ENCODE measurements at places on chromosomes 5 and 9.

GRCh38 chr5:148163345-148163744 lies 5.0 kb upstream of the SPINK14 start:
- DNase-seq, result no peak

- no peak for DNase-seq
Observed at GRCh38 chr5:142170254-142170953, 61.8 kb downstream of the NDFIP1 start.

DNA sequence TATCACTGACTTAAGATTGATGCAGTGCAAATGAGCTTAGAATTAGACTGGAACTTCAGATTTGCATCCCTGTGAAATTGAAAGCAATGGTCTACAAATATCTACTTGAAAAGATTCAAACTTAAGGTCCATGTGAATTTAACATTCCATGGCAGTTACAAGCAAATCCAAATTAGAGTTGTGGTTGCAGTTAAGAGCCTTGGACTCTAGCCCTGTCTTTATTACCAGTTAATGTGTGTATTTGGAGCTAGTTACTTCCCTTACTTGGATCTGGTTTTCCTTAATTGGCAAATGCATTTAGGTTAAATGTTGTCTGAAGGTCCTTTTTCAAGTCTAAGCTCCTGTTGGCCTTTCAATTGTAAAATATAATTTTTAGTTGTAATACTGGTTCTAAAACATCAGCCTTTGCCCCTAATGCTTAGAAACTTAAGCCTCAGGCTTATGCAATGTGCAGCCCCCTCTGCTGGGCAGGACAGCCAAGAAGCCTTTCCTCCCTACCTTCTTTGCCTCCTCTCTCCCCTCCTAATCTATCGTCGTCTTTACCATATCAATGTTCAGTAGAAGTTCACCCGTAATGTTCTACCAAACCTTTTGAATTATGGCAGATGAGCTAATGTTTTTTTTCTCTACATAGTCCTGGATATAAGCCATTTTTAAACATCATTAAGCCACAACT lies 59.5 kb downstream of the ERMP1 start:
- no peak for DNase-seq

- no peak for DNase-seq
Observed at GRCh38 chr5:112004867-112005622, 248.1 kb upstream of the NREP start.

- no peak for DNase-seq
Observed at GRCh38 chr9:127780126-127780885, 1.8 kb upstream of the SH2D3C start.

DNA sequence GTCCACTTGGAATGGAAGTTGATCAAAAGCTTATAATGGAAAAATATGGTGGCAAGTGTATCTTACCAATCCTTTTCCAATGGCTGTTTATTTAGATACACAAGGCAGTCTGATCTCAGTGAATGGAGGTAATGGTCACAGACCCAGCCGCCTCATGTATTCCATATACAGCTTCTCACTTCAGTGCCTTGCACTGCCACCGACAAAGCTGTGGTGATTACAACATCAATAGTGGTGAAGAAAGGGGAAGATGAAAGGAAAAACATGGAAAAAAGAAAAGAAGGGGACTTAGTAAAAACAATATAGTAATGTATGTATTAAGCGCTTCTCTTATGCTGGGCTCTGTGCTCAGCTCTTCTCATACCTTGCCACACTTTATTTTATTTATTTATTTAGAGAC lies 297.3 kb upstream of the RASA1 start:
- DNase-seq, result no peak

- DNase-seq, result no peak
Observed at GRCh38 chr5:108206707-108207106, 175.2 kb downstream of the FBXL17 start.

- DNase-seq, result no peak
Observed at GRCh38 chr5:175717837-175718236, 60.0 kb downstream of the HRH2 start.

DNA sequence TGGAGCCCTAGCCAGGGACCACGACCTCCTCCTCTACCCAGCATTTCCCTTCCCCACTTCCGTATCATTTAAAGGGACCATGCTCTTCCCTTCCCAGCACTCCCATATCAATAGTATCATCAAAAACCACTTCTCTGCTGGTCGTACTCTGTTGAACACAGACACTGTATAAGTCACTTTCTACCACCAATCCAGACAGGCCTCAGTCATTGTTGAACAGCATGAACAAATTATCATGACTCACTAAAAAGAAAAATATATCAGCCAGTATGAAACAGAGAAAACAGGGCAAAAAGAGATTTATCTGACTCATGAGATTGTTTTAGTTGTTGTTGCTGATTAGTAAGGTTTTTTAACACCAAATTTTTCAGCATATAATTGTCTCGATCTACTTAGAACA lies 89.8 kb downstream of the CDKN2A start:
- no peak for DNase-seq

- no peak for DNase-seq
Observed at GRCh38 chr9:87640385-87640795, 85.5 kb upstream of the CTSL start.

GRCh38 chr5:151775025-151775606 lies 3.4 kb downstream of the G3BP1 start:
- no peak for DNase-seq

GRCh38 chr9:7622481-7622880 lies 177.1 kb downstream of the DMAC1 start:
- no peak for DNase-seq

DNA sequence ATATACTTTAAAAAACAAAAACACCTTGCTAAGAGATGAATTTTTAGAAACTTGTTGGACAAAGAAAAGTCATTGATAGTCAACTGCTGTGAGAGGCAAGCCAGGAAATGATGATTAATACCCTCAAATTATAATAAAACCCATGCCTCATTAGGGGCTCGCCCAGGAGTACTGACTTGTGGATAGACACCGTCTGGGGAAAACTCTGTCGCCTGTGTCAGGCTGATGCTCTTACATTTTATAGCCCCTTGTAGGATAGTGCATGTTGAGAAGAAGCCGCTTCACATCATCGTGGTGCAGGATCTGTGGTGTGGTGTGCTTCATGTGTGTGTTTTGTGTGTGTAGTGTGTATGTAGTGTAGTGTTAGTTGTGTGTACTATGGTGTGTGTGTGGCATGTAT lies 39.1 kb downstream of the SYK start:
- no peak for DNase-seq

DNA sequence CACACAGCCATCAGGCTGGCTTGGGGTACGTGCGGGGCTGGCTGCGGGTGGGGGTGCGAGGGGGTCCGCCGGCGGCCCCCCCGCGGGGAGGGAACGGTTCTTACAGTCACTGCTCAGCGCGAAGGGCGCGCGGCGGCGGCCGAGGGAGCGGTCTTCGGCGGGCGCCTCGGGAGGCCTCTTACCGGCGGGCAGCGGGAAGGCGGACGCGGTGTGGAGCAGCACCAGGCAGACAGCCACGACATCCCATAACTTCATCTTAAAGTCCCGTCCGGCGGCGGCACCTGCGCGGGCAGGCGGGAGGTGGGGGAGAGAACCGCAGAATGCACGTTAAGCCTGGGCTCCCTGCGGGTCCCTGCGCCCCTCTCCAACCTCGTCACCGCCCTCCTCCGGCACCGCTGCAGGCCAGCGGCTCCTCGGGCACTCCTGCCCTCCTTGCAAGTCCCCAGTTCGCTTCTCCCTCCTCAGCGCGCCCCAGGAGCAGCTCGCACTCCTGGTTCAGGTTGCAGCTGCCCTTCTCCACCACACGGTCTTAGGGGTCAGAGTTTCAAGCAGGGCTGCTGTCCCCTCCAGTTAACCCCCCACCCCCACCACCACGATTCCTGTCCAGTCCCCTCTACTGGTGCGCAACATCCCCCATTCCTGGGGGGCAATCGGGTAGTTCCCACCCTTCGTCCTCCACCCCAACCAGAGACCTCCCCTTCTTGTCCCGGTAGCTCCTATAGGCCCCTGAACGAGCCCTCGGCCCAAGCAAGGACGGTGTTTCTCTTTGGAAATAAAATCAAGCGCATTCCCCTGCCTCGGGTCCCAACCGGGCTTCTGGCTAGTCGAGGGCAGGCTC lies 5.1 kb downstream of the GDNF start:
- no peak for DNase-seq

- DNase-seq, result no peak
Observed at GRCh38 chr5:170552621-170553115, 48.8 kb downstream of the KCNIP1 start.

DNA sequence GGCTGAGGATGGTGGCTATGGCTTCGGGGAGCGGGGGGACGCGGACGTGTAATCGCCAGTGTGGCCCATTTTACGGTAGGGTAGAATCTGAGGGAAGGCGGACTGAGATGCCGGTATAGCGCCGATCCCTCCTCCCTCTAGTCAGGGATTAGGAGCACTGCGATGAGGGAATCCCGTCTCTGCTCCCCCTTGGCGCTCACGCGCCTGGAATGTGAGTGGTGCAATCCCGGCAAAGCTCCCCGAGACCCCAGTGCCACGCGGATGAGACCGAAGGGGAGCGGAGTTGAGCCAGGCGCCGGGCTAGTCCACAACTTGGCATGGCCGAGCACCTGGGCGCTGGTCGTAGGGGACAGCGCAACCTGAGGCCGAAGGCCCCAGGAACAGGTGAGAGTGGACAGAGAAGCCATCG lies 2.2 kb downstream of the NPR3 start:
- no peak for DNase-seq

- no peak for DNase-seq
Observed at GRCh38 chr9:127005770-127006314, 91.3 kb downstream of the RALGPS1 start.

DNA sequence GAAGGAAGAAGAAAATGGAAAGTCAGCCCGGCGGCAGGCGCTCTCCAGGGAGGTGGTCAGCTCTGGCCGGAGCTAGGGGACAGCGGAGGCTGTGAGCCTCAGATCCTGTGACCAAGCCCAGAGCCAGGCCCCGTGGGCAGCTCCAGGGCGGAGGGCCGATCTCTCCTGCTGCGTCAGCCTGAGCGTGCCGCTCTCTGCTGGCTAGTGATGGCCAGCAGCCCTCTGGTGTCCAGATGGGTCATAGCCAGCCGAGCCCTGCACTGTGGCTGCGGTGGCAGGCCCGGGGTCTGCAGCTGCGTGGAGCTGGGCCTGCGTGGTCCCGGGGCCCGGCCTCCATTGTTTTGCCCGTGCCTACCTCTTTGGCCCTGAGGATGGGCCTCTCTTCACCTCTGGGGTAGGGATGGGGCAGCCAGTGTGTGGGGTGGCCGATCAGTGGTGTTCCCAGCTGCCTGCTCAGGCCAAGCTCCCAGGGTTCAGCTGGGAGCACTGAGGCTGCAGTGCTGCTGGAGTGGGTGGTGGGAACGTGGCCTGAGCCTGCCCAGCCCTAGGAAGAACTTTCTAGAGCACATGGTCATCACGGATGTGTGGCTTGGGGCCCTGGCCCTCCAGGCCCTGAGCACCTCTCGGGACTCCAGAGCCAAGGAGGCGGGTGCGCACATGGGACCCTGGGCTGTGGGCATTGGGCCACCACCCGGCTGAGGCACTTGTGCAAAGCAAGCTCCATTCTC lies 17.1 kb upstream of the NRARP start:
- DNase-seq, result no peak

DNA sequence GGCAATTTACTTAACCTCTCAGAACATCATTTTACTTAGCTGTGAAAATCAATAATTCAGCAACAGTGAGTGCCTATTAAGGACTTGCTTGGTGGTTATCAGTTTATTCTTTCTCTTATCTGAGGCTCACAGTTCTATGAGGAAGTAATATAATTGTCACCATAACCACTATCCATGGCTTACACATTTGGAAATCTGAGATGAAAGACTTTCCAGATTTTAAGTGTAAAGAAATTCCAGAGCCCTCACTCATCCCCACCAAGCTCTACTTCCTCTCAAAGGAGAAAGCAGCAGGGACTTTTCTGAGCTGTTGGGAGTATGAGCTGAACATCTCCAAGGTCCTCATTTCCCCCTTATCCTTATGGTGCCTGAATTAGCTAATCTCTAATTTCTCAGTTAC lies 321.5 kb downstream of the FBXL7 start:
- no peak for DNase-seq

- no peak for DNase-seq
Observed at GRCh38 chr9:111399772-111400563, 69.9 kb upstream of the OR2K2 start.

GRCh38 chr5:34929720-34930461 lies 532 bp downstream of the DNAJC21 start:
- DNase-seq, result peak; percentile 57

DNA sequence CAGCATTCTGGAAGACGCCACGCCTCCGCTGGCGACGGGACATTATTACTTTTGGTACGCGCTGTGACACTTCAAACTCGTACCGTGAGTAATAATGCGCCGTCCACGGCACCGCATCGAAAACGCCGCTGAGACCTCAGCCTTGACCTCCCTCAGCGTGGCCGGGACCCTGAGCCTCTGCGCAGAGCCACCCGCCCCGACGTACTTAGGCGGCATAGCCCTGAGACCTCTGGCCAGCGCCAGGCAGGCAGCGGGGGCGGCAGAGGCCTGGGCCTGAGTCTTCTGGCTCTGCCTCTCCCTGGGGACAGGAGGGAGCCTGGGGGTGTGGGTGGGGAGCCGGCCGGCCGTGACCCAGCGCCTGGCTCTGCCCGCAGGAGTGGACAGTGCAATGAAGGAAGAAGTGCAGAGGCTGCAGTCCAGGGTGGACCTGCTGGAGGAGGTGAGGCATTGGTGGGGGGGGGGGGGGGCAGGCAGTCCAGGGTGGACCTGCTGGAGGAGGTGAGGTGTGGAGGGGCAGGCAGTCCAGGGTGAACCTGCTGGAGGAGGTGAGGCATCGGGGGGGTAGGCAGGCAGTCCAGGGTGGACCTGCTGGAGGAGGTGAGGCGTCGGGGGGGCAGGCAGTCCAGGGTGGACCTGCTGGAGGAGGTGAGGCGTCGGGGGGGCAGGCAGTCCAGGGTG lies 8.0 kb downstream of the EGFL7 start:
- DNase-seq, result no peak

- no peak for DNase-seq
Observed at GRCh38 chr9:6733831-6734230, 23.9 kb upstream of the KDM4C start.

DNA sequence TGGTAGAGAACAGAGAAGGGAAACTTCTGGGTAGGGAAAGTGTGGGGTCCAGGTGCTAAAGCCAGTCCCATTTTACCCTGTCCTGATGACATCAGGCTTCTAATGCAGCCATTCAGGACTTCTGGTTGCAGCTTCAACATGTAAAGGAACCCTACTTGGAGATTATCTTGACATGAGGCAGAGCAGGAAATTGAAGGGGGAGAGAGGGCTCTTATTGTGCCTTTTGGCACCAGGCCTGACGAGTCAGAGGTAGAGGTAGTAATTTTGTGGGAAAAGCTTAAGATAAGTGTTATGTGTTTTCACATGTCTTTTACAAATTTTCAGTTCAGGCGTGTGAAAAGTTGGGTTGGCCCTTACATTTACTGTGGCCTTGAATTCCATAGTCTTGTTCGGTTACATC lies 102.4 kb upstream of the APC start:
- DNase-seq, result no peak

GRCh38 chr5:115419846-115420585 lies 123.6 kb upstream of the CCDC112 start:
- no peak for DNase-seq

- DNase-seq, result no peak
Observed at GRCh38 chr5:16321284-16321683, 141.7 kb upstream of the MARCHF11 start.

DNA sequence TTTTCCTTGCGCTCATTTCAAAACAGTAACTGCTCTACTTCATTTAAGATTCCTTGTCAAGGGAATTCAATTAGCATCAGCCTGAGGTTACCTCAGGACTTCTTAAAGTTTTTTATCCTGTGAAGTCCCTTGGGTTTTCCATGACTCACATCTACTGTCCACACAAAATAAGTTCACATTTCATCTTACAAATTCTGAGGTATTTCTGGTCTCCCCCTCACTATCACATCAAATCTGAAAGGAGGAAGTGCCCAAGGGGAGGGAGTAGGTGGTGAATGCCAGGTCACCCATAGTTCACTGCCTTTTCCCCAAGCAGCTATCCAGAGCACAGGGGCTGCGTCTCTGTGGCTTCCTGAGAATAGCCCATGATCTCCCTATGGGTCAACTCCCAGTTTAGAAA lies 227.1 kb upstream of the NREP start:
- no peak for DNase-seq

All from stimulated activated CD4-positive, alpha-beta T cell treated with anti-CD3 and anti-CD28 coated beads, Interleukin-1b, Interleukin-23, amount 100 ng/mL, for 4 hours (primary cell).